HT1080 (cell line): ENCODE measurements at places on chromosomes 13 and 19. TPM values are rescaled to one million over a fixed set of nuclear protein-coding genes. Genes with fewer than 3 reads are reported as not detected.
A peak's percentile ranks its signal among the peaks of the same experiment; 100 is the strongest.

DNA sequence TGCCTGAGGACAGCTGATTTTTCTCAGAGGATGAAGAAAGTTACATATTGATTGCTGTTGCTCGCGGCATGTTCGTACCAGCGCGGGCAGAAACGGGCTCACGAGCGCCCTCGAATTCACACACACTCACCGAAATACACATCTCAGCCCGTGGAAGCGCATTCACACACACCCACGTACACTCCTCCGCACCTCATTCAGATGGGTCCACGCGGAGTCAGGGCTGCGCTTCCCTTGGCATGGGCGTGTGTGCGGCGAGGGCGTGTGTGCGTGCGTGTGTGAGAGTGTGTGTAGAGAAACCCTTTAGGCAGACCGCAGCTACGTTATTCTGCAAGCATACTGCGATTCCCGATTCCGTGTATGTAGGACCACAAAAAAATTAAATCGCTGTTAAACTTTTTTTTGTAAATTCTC lies 2.1 kb upstream of the PCDH17 start:
- no peak for DNase-seq

GRCh38 chr19:31483226-31483857 lies 134.1 kb upstream of the TSHZ3 start:
- no peak for DNase-seq

DNA sequence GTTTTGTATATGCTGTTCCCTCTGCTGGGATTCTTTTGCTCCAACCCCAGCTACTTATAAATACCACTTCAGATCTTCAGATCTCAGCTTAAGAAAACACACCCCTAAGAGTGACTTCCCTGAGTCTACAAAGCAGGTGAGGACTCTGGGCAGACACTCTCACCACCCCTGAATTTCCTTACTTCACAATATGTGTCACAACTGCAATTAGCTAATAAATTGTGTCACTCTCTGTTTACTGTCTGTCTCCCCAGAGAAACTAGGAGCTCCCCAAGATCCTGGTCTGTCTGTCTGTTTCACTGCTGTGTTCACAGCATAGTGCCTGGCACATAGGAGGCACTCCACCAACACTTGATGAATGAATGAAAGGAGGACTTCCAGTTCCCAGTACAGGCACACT lies 14.4 kb downstream of the CEBPA start:
- no peak for DNase-seq

- DNase-seq: peak; percentile 24
These were observed 32.3 kb upstream of the FGF9 start for GRCh38 chr13:21638319-21639282.

GRCh38 chr19:45590300-45591003 lies 5.8 kb upstream of the OPA3 start:
- DNase-seq: no peak

DNA sequence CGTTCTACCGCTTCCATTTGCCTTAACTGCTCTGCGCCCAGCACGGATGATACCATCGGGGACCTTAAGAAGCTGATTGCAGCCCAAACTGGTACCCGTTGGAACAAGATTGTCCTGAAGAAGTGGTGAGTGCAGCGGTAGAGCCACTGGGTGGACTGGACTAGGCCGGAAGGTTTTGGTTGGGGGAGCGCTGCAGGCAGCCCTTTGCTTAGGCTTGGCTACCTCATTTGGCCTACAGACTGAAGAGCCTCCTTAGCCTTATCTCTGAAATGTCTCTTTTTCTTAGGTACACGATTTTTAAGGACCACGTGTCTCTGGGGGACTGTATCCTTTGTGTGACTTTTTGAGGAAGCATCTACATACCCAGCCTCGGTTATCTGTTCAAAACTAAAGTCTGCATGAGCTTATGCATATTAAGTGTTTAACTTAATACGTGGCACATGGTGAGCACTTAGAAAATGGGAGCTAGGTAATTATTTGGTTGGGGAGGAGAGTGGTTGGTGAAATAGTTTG lies 889 bp downstream of the UBL5 start:
- no peak for DNase-seq

DNA sequence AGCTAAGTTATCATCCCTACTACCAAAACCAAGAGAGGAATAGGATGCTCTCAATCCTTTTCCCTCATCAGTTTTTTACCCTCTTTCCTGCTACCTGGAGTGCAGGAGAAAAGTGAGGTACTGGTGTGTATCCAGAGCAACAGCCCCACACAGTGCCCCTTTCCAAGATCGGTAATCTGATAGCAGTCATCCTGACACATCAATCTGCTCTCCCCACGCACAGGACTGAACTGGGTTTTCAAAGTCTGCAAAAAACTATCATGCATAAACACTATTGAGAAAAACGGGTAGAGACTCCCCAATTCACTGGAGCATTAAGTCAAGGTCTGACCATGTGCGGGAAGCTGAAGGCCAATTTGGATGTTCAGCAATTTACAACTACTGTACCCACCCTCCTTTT lies 284.8 kb downstream of the RBM26 start:
- DNase-seq: no peak

- DNase-seq: no peak
These were observed 513.6 kb downstream of the PCDH9 start for GRCh38 chr13:66716538-66716937.

- DNase-seq: no peak
These were observed 611.1 kb downstream of the TBC1D4 start for GRCh38 chr13:74870865-74871264.

GRCh38 chr19:38202504-38202903 lies 21.5 kb downstream of the DPF1 start:
- no peak for DNase-seq

- no peak for DNase-seq
These were observed 16.6 kb downstream of the JOSD2 start for GRCh38 chr19:50494186-50495019.

GRCh38 chr19:13172346-13173138 lies 22.3 kb downstream of the IER2 start:
- peak; percentile 91 for DNase-seq

DNA sequence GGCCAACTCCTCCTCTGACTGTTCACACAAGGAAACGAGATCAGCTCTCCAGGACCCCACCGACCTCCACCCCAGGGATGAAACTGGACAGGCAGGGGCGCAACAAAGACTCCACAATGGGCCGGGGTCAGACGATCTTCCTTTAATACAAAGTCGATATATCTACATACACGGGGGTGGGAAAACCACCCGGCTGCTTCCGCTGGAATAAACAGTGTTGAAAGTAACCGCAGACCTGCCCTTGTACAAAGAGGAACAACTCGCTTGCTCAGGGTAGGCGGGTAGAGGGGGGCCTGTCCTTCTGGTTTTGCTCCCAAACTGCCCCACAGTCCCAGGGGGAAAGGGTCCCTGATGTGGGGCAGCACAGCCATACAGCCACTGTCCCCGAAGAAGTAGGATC lies 135.2 kb downstream of the PTPRS start:
- DNase-seq: no peak

DNA sequence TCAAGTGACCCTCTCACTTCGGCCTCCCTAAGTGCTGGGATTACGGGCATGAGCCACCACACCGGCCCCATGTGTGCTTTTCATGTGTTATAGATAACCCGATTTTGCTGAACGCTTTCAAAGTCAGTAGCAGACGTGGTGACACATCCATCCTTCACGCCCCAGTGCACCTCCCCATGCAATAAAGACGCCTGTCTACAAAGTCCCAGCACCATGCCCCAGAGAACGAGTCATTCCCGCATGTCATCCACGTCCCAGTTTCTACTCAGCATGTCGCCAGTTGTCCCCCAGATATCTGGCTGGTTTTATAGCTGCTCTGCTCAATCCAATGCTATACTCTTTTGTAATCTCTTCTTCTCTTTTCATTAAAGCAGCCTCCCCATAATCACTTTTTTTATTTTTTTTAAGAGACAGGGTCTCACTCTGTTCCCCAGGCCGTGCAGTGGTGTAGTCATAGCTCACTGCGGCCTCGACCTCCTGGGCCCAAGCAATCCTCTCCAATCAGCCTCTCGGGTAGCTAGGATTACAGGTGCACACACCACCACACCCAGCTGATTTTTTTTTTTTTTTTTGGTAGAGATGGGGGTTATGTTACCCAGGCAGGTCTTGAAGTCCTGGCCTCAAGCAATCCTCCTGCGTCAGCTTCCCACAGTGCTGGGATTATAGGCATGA lies 42.5 kb downstream of the DNM2 start:
- peak; percentile 24 for DNase-seq

- DNase-seq: no peak
These were observed 50.7 kb downstream of the B3GLCT start for GRCh38 chr13:31250435-31250834.

The BEST2 gene
- total RNA-seq: not detected in 2 replicates

The SLC7A9 gene
- not detected in 2 replicates for total RNA-seq

The RPL28 gene
- total RNA-seq: 733 and 1,703 TPM in 2 replicates
